ENCODE measurements at places on chromosomes 1 and 21.

DNA sequence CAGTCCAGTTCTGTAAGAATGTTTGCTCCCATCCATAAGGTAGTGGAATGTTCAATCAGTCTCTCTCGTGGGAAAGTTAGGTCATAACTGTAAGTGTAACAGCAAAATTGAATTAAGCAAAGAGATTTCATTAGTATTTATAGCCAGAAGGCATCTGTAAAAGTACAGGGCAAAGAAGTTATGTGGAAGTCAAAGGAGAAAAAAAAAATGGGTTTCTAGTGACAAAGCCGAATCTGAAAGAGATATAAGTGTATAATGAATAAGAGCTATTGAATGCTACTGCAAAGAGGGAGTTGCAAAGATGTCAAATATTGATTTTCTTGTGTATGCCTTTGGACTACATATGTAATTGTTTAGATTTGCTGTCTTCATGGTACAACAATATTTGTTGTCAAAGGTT, 47.4 kb upstream of the FOXD3 start:
- DNase-seq = no peak

GRCh38 chr1:229869687-229870086, 197.4 kb upstream of the GALNT2 start:
- DNase-seq = no peak

- no peak for DNase-seq
These were observed 14.1 kb upstream of the LMNA start for GRCh38 chr1:156100205-156100995.

- no peak for DNase-seq
These were observed 34.9 kb downstream of the DUSP10 start for GRCh38 chr1:221706876-221707582.

DNA sequence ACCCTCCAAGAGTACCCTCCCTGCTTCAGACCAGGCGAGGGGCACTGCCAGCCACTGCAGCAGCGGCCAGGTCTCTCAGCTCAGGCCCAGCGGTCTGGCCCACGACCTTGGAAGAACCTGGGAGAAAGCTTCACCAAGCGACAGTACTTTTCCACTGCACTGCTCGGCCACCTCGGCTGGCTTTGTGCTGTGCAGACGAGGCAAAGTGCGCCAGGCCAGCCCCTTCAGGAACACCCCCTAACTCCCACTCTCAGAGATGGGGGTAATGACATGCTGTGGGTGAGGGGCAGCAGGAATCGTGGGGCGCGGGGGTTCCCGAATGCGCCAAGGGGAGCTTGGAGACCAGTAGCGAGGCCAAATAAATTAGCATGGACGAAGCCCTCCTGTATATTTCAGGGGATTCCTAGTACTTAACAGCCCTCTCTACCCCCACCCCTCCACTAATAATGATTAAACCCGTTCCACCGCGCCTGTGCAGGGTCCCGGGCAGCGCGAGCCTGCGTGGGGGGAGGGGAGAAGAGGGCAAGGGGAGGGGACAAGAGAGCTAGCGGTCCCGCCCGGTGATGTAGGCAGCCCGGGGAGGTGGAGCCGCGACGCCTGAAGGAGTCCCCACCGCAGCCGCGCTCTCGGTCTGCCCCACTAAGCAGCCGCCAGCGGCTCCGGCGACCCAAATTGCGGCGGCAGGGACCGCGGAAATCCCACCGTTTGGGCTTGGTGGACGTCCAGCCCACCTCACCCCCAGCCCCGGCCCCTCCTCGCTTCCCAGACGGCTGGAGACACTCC, at the start of gene FAM43B:
Gene FAM43B, plus strand, starts transcription at position 629 of the 783 bp plus-strand sequence. CDS start 401 bp downstream, outside the sequence.
- DNase-seq = no peak

DNA sequence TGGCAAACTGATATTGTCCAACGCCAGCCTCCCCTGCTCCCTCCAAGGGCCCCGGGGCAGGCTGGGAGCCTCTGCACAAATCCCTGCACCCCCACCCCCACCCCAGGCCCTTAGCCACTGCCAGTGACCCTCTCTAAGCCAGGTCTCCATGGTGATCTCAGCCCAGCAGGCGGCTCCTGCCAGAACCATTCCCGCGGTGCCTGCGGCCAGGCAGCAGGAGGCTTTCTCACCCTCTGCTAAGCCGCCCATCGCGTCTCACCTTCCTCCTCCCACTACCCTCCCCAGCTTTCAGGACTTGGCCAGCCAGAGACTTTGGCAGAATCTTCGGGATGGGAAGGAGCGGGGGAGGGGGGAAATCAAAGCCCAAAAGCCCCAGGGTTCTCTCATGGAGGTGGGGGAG, 46.8 kb upstream of the WASF2 start:
- DNase-seq = no peak

All from inflammatory macrophage (primary cell).